ENCODE measurements at places on chromosomes 7 and 10. TPM values are rescaled to one million over a fixed set of nuclear protein-coding genes. Genes with fewer than 3 reads are reported as not detected.

GRCh38 chr7:107725138-107725740 lies 18.7 kb upstream of the CBLL1 start:
- peak; percentile 66 for DNase-seq

GRCh38 chr7:131431756-131432155 lies 104.1 kb downstream of the MKLN1 start:
- no peak for DNase-seq

Gene GPR26
- not detected for total RNA-seq

DNA sequence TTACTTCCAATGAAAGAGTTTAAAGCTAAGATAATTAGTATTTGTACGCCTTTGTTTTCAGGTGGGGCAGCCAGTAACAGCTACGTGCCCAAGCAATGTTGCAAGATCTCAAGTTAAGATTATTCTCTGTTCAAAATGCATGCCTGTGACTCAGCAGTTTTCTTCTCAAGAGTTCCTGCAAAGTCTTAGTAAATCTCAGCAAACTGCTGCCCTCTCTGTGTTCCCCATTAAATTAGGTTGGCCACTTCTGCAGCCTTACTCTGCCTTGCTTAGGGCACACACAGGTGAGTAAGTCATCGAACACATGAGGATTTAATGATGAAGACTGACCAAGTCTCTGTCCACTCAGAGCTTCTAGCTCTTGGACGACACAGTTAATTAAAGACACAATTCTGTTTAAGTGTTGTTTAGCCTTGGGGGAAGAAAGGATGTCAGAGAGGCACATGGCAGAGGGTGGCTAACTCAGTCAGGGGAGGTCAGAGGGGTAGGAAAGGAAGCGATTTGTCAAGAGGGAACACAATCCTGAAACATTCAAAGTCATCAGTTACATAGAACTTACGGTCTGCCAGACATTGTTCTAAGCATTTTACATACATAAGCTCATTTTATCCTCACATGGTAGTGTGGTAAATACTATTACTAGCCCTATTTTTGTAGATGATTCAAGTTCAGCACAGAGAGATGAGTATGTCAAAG lies 20.2 kb upstream of the SLC35G1 start:
- no peak for DNase-seq

DNA sequence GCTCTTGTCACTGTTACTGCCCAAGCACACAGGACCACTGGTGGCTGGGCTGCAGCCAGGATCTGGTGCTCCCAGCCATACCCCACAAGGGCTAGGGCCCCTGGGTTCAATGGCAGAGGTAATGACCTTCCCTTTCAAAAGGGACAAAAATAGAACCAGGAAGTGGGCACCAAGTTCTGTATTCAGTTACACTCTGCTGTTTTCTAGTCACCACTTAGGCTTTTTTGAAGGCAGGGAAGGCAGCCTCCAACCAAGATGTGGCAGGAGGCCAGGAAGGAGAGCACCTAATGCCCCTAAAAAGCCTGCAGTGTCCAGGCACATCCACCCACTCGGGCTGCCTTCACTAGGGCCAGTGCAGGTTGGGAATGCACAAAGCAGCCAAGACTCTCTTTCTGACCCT lies 47.8 kb downstream of the NOD1 start:
- no peak for DNase-seq

GRCh38 chr7:108515013-108515412 lies 10.9 kb downstream of the PNPLA8 start:
- DNase-seq = no peak

Gene VAX1
- total RNA-seq = not detected

GRCh38 chr10:90319188-90319914 lies 538.5 kb downstream of the HTR7 start:
- no peak for DNase-seq

- DNase-seq = no peak
Measured at GRCh38 chr10:9786576-9786975, 1231.1 kb upstream of the CELF2 start.

DNA sequence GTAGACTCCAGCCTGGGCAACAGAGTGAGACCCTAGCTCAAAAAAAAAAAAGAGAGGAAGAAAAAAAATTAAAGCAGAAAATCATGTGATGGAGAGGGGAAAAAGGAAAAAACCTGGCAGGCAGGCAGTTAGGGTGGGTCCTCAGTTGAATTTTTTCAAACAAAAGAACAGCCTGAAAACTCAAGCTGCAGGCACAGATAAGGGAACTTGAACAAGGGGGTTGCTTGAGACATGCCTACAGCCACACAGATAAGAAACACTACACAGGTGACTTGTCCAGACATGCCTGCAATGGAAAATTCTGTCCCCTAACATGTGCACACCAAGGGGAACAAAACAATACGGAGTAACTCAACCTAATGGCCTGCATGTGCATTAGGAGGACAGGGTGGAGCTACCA lies 19.2 kb downstream of the VIM start:
- no peak for DNase-seq

GRCh38 chr7:138871065-138871813 lies 73.2 kb upstream of the ATP6V0A4 start:
- no peak for DNase-seq

- no peak for DNase-seq
Measured at GRCh38 chr10:74190494-74190893, 39.5 kb downstream of the ADK start.

DNA sequence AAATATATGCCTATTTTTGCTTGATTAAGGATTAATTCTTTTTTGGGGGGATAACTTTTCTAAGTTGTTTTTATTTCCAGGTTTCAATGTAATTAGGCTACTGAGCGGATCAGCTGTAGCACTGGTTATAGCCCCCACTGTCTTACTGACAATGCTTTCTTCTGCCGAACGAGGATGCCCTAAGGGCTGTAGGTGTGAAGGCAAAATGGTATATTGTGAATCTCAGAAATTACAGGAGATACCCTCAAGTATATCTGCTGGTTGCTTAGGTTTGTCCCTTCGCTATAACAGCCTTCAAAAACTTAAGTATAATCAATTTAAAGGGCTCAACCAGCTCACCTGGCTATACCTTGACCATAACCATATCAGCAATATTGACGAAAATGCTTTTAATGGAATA lies 1.0 kb downstream of the LRRTM3 start:
- no peak for DNase-seq

DNA sequence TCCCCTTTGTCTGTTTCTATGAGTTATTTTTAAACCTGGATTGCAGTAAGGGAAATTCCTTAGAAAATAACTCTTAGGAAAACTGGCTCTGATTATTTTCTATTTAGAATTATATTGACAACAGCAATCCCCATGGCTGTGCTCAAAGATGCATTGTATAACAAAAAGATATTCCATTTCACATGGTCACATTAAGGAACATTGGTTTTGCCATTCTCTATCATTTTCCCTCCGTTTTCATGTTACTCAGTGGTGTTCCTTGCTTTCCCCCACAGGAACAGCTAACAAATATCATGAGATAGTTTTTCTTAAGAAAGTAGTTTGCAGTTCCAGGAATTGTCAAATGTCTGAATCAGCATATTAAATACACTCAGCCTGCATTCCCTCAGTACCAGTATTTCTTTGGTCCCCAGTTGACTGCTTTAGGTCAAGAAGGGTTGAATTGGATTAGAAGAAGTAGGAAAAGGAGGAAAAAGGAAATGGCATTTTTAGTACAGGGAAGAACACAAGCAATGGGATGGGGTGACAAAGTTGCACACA lies 436.7 kb downstream of the TNS3 start:
- DNase-seq = no peak

DNA sequence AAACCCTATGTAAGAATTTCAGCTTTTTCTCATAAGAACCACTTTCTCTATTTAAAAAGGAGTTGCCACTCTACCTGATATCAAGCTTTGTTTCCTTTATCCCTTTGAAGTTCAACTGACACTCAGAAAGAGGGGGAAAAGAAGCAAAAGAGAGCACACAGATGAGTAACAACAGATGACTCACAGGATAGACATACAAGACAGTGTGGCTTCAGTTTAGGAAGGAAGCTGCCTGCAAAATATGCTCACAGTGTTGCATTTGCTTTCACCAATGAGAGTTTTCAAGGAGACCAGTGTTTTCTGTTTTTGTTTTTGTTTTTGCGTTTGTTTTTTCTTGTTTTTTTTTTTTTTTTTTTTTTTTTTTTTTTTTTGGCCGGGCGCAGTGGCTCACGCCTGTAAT lies 1181.6 kb downstream of the DNAJB9 start:
- no peak for DNase-seq

DNA sequence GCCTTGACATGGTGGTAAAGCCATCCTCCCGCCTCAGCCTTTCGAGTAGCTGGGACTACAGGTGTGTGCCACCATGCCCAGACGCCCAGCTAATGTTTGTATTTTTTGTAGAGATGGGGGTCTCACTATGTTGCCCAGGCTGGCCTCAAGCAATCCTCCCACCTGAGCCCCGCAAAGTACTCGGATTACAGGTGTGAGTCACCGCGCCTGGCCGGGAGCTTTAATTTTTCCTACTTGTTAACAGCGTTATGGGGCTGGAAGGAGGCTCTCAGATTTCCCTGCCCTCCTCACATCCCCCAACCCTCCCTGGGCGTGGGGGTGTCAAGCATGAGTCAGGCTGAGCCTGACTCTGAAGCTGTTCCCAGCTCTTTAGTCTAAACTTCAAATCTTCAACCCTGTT lies 8.3 kb downstream of the ALKBH4 start:
- DNase-seq = no peak

- DNase-seq = no peak
Measured at GRCh38 chr10:49644035-49644646, 30.3 kb downstream of the CHAT start.

Gene KCP
- 0.10 TPM for total RNA-seq

DNA sequence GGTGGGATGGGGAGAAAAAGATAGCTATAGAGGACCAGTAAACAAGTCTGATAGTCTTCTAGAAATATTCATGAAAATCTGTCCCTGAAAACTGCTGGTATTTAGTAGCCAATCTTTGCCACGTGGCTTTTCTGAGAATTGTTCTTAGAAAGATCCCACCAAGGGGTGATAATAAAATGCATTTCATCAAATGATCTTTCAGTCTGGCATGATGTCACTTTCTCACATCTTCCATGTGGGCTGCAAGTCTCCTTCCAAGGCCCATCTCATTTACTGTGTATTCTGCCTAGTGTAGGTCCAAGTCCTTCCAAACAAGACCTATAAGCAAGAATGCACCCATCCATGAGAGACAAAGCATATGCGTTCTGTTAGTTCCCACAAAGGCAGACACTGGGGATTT lies 226.0 kb downstream of the CHCHD3 start:
- DNase-seq = no peak

DNA sequence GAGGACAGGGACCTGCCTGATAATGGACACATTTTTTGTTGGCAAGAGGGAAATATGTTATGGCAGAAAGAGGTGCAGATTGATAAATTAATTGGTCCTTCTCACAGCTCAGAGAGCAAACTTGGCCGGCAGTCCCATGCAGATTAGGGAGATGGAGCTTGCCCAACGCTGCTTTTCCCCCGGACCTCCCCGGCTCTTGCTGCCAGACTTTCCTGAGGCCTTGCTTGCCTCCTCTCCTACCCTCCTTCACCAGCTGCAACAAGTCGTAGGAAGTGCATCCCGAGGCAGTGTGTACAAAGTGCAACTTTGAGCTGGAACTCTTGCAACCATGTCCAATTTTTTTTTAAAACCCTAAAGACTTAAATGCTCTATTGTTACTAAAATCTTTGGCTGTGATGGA lies 215.5 kb downstream of the LRMDA start:
- no peak for DNase-seq

Gene RPS24
- 1,565 TPM for total RNA-seq

GRCh38 chr7:26157520-26158105 lies 5.6 kb downstream of the NFE2L3 start:
- DNase-seq = no peak

- no peak for DNase-seq
Measured at GRCh38 chr10:92395271-92395670, 104.3 kb downstream of the MARCHF5 start.

Gene NPY
- not detected for total RNA-seq

Gene ZNF117
- total RNA-seq = 5.2 TPM

DNA sequence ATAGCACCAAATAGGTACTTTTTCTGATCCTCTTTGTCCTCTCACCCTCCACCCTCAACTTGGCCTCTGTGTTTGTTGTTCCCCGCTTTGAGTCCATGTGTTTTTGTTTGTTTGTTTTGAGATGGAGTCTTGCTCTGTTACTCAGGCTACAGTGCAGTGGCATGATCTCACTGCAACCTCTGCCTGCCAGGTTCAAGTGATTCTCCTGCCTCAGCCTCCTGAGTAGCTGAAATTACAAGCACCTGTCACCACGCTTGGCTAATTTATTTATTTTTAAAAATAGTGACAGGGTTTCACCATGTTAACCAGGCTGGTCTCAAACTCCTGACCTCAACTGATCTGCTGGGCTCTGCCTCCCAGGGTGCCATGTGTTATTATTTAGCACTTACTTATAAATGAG lies 5.3 kb downstream of the ZNF273 start:
- DNase-seq = no peak

Gene HEPACAM2
- total RNA-seq = not detected

DNA sequence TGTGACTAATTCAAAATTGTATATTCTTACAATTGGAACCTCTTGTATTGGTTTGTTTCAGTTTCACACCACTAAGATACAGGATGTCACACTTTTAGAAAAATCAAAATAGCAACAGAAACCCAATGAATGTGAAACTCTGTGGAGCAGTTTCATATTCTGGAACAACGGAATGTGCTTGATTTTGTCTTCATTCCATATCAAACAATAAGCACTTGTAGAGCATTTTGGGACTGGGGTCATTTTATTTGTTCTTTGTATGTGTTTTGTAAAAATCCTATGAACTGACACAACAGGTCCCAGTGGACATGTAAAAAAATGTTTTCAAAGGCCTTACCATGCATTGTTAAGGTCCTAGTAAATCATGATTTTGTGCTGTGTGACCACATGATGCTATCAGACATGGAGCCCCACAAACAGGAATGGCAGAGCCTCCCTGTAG lies 123.1 kb downstream of the DKK1 start:
- no peak for DNase-seq

DNA sequence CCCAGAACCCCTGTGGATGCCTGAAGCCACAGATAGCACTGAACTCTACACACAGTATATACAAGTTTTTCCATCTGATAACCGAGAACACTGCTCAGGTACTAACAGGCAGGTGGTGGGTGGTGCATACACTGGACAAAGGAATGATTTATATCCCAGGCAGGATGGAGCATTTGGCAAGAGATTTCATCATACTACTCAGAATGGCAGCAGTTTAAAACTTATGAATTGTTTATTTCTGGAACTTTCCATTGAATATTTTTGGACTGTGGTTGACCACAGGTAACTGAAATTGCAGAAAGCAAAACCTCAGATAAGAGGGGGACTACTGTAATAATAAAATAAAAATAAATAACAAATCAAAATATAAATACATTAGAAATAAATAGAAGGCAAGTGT lies 10.9 kb upstream of the KCNMA1 start:
- no peak for DNase-seq

GRCh38 chr10:24279166-24279565 lies 70.2 kb downstream of the KIAA1217 start:
- DNase-seq = no peak

DNA sequence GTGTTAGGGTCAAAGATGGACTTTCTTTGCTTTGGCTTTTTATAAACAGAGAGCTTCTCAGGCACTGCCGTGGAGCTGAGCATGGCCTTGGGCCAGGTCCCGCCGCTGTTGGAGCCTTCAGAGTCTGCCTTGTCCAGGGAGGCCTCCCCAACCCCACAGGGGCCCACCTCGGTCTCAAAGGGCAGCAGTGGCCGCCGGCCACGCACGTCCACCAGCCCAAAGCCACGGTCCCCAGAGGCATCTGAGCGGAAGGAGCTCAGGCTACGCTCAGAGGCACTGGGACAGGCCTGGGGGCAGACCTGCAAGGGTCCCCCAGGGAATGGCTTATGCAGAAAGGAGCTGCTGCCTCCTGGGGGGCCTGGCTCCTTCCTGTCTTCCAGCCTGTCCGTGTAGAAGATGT lies 105.0 kb downstream of the DLG5 start:
- DNase-seq = no peak

Gene MYO3A
- not detected for total RNA-seq

Data from activated CD4-positive, alpha-beta T cell treated with anti-CD3 and anti-CD28 coated beads, Interleukin-2, amount 10 ng/mL, durations not matched to agents 7 days and 5 days (primary cell).